ENCODE measurements at places on chromosomes 4 and X.

DNA sequence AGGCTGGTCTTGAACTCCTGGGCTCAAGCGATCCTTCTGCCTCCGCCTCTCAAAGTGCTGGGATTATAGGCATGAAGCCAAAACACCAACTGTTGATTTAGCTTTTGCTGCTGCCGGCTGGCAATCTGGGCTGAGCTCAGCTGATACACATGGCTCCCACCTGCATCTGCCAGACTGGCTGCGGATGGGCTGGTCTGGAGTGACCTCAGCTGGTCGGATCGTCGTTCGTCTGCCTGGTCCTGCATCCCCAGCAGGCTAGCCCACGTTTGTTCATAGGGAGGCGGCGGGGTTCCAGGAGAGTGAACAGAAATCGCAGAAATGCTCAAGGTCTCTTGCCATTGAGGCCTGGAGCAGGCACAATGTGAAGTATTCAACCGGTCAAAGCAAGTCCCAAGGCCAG, 74.4 kb upstream of the DDX3X start:
- no peak for DNase-seq

DNA sequence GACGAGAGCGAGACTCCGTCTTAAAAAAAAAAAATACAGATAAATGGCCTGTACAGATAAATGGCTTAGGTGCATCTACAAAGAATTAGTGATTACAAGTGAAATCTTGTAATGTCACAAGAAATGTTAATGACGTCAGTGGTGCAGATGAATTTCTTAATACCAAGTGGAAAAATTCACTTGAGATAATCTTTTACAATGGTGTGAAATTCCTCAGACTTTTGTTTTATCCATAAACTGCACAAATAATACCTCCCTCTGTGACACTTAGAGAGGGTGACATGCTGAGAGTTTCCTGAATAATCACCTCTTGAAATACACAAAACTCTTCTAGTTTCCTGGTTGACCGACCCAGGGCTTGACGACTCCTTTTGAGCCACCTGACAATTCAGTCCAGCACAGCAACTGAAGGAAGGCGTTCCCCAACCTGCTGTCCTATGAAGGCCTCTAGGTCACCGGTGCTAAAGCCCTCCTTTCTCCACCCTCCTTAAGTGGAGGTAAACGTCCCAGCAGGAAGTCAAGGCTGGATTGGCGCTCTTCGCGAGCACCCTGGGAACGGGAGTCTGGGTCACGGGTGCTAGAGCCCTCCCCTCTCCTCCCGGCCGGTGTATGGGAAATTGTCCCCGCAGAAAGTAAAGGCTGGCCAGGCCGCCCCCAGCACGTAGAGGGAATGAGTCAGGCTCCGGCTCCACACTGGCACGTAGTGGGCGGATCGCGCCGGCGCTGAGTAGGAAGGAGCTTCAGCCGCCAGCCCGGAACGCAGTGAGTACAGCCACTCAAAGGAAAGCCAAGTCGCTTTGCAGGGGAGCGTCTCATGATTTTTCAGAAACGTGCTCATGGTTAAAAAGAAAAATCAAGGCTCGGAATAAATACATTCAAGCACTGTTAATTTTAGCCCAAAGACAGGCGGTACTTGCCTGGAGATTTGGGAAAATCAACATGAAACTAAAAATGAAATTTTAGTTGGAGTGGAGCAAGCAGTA, at the start of gene TMEM144:
TSS of gene TMEM144 (plus strand) at position 662 of the 983 bp plus-strand sequence. CDS start 2,182 bp downstream, outside the sequence.
- DNase-seq = peak; percentile 92

DNA sequence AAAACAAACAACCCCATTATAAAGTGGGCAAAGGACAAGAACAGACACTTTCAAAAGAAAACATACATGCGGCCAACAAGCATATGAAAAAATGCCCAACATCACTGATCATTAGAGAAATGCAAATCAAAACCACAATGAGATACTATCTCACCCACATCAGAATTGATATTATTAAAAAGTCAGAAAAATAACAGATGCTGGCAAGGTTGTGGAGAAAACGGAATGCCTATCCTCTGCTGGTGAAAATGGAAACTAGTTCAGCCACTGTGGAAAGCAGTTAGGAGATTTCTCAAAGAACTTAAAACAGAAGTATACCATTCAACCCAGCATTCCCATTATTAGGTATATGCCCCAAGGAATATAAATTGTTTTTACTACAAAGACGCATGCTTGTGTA, 112.5 kb downstream of the JADE1 start:
- no peak for DNase-seq

GRCh38 chr4:6449746-6450369, 22.6 kb downstream of the PPP2R2C start:
- DNase-seq = no peak

Measured in K562 (cell line).